Activated naive CD4-positive, alpha-beta T cell treated with anti-CD3 and anti-CD28 coated beads, Interleukin-2, amount 50 U/mL, for 72 hours (primary cell): ENCODE measurements at places on chromosomes 4 and X. TPM values are rescaled to one million over a fixed set of nuclear protein-coding genes. Genes with fewer than 3 reads are reported as not detected.
A peak's percentile ranks its signal among the peaks of the same experiment; 100 is the strongest.

- DNase-seq: no peak
Observed at GRCh38 chr4:171651071-171651470, 162.1 kb upstream of the GALNTL6 start.

- DNase-seq: no peak
Observed at GRCh38 chrX:106284431-106285025, 116.4 kb downstream of the PWWP3B start.

DNA sequence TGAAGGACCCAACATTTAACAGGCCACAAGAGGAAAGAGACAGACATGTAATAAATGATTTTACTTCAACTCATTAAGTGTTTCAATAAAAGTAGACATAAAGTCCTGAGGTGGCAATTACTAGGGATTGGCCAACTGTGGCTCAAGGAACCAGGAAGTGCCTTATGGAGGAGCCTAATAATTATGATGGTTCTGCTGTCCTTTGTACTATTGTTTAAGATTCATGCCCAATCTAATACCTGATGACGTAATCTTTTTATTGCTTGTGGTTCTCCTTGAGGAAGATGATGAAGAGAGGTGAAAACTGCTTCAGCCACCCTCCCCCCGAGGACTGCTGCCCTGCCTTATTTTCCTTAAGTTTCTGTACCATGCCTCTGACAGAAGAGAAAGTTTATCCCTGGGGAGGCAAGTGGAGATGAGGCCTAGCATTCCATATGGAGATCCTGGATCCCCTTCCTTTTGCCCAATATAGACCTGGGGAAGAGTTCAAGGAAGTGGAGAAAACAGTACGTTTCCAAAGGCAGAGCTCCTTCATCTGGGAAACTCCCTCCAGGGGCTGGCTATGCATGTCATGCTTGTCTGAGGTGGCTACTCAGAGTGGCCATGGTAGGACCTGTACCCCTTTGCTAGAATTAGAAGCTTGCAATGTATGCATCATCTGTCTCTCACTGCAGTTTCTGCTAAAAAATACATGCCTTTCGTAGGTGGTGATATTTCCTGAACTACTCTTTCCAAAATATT, 56.8 kb upstream of the FAT1 start:
- no peak for DNase-seq

RAB39B gene
- total RNA-seq: 13.4 TPM

GRCh38 chrX:9619581-9619980, 146.1 kb downstream of the GPR143 start:
- no peak for DNase-seq

- no peak for DNase-seq
Observed at GRCh38 chr4:159946983-159947615, 844.2 kb downstream of the RAPGEF2 start.

GRCh38 chr4:602559-602942, 22.8 kb upstream of the PDE6B start:
- DNase-seq: peak; percentile 63

DNA sequence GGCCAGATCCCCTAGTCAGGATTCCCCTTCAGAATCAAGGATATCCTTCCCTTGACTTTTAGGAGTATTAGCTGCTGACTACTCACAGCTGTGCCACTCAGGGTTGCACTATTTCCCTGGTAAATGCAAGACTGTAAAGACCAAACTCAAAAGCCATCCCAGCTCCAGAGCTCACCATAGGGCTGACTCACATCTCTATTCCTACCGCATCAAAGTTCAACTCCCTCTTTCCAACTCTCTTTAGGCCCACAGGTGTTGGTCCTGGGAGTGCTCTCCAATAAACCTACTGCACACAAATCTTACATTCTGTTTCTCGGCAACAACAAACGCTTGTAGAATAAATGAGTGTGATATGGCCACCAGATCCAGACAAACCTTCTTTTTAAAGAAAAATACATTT, 109.6 kb downstream of the PPP3CA start:
- no peak for DNase-seq

SPANXC gene
- total RNA-seq: not detected

- DNase-seq: no peak
Observed at GRCh38 chr4:10753856-10754402, 69.4 kb upstream of the CLNK start.

GRCh38 chr4:2934813-2935761, 28.1 kb downstream of the NOP14 start:
- peak; percentile 95 for DNase-seq

DNA sequence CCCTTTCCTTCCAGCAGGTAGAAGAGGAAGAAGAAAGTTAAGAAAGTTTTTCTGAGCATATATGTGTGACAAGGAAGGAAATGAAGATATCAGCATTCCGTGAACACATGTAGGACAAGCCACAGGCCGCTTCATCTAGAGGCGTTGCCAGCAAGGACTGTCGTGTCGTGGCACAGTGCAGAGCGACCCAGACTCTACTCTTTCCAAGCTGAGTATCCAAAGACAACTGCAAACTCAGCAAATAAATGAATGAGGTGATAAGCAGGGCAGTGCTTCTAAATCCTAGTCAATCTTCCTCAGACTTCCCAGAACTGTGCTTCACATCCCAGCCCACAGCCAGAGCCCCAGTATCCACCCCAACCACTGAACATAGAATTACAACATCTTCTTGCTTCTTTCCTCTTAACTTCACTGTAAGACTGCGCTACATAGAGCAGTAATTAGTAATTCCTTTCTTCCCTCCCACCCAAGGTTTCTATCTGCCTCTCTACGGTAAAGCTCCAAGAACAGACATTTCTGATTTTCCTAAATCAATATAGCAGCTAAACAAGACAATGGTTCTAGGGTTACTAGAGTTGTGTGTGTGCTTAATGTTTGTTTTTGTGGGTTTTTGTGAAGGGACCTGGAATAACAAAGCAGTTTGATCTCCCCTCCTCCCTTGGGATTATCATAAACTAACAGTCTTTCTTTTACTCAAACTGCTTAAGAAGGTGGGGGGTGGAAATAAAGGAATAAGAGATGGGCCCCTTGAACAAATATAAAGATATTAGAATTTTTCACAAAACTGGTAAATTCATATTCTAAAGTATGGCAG, 71.6 kb downstream of the PAPSS1 start:
- DNase-seq: no peak

GRCh38 chr4:42708625-42709024, 51.7 kb upstream of the ATP8A1 start:
- DNase-seq: no peak

GRCh38 chrX:3962511-3963311, 249.3 kb upstream of the PRKX start:
- DNase-seq: no peak

DNA sequence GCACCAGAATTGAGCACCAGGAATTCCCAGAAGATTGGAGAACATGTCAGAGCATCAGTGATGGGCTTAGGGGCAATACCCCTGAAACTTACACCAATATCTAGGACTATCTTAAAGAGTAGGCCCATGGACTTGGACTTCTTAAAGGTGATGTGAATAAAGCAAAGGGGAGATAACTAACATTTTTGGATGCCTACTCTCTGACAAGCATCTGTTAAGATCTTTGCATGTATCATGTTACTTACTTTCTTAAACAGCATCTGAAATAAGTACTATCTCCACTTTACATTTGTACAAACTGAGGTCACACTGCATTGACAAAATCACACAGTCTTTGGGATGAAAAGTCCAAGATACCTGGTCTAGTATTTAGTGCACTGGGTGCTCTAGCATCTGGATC, 258.6 kb upstream of the ARSJ start:
- no peak for DNase-seq

DNA sequence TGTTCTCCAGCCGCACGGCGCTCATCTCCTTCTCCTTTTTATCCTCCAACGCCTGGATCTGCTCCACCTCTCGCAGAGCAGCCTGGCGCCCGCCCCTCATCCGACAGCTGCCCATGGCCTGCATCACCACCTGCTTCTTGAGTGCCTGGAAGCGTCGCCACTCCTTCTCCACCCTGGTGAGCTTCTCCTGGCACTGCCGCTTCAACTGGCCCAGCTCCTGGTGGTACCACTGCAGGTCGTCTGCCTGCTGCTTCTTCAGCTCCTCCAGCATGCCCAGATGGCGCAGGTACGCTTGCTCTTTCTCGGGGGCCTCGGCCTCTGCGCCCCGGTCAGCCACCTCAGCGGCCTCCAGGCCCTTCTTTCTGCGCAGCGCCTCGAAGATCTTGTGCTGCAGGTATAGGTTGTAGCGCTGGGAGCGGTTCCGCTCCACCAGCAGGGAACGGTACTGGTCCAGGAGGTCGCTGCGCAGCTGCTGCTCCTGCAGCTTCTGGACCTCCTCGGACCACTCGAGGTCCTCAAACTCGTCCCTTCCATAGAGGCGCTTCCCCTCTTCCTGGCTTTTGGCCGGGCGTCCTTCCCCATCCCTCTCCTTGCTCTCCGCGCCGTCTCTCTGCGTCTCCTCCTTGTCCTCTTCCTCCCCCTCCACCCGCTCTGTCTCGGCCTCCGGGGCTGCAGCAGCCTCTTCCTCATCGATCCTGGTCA, 1.2 kb upstream of the TADA2B start:
- DNase-seq: no peak

DNA sequence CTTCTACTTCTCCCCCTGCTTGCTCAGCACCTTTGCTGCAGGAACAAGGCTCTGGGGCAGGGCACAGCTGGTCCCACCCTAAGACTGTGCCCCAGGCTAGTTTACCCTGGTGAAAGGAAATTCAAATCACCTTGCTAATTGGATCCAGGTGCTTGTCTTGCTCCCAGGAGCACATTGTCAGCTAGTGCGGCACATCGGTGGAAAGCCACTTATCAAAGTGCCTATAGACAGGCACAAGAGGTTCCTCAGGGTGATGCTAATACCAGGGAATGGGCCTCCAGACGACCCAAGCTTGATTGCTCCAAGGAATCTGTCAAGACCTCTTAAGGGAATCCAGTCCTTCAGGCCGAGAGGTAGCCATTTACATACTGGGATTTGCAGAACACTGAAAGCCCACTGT, 64.5 kb upstream of the PRPS1 start:
- DNase-seq: no peak

NEXMIF gene
- 1.5 TPM for total RNA-seq

DNA sequence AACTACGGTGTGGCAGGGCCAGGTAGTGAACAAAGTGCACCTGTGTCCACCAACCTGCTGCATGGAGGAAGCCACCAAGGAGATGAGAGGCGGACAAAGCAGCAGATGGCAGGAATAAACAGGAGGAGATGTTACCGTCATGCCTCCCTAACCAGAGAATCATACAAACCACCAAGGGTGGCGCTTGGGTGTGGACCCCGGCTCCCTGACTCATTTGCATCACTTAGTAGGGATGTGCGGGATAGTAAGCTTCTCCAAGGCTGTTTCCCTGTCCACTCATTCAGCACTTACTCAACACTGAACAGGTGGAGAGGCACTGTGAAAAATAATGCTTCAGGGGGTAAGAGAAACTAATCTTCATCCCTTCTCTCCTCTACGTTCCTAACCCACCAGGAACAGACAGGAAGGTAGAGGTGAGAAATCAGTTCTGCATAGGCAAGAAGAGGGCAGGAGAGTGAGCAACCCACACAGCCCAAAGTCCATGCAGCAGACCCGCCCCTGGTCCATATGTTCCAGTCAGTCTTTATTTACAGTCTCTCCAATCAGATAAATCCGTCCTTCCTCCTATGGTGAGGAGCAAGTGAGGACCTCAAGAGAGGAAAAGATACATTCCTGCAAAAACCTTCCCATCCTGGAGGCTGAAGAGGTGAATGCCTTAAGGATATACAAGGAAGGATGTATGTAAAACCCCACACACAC, 34.0 kb downstream of the QDPR start:
- no peak for DNase-seq

DMRTC1 gene
- total RNA-seq: not detected

DNA sequence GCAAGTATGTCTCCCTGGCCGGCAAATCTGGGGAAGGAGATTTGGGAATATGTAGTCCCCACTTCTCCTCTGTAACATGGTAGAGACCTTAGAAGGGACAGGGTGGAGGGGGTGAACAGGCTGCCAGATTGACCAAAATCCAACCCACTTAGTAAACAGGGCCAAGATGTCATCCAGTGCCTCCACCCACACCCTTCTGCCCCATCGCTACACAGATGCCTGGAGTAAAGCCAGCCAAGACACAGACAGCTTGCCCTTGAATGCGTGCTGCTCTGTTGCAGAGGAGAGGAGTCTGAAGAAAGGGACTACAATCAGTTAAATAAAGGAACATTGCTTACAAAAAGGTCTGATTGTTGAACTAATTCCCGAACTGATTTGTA, 160.1 kb upstream of the LDB2 start:
- no peak for DNase-seq

- DNase-seq: no peak
Observed at GRCh38 chrX:31590581-31591114, 518.8 kb upstream of the FTHL17 start.

DNA sequence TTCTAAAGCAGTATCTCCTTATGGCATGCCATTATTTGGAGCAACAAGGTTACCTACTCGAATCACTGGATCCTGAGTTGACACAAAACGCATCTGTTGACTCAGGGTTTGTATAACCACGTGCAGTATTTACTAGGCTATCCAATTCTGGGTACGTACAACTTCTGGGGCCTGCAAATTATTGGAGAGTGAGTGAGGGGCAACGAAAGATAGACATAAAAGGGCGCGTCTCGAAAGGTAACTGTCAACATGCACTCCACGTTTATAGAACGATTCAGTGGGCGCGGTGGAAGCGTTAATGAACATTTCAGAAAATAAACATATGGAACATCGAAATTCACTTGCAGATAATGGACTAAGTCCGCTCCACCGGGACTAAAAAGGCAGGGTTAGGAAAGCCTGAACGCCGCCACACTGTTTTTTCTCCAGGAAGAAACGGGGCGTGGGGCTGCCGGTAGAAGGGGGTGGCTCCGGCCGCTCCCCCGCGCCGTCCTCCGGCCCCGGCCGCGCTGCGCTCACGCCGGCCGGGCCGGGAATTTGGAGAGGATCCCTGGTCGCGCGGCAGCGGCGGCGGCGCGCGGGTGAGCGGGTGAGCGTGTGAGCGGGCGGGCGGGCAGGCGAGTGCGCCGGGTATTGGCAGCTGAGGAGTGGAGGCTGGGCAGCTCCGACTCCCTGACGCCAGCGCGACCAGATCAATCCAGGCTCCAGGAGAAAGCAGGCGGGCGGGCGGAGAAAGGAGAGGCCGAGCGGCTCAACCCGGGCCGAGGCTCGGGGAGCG, at the start of gene SMAD1:
Gene SMAD1, plus strand, starts transcription at position 690 of the 778 bp plus-strand sequence. CDS start 32,761 bp downstream, outside the sequence.
- peak; percentile 24 for DNase-seq

TDO2 gene
- not detected for total RNA-seq

DGKK gene
- not detected for total RNA-seq

- DNase-seq: no peak
Observed at GRCh38 chr4:141802333-141802732, 165.9 kb downstream of the IL15 start.

RAB33A gene
- 34.8 TPM for total RNA-seq

PCDH11X gene
- not detected for total RNA-seq

VCX3B gene
- not detected for total RNA-seq

- no peak for DNase-seq
Observed at GRCh38 chr4:140256941-140257340, 103.0 kb upstream of the MAML3 start.

MAMLD1 gene
- 2.7 TPM for total RNA-seq

DNA sequence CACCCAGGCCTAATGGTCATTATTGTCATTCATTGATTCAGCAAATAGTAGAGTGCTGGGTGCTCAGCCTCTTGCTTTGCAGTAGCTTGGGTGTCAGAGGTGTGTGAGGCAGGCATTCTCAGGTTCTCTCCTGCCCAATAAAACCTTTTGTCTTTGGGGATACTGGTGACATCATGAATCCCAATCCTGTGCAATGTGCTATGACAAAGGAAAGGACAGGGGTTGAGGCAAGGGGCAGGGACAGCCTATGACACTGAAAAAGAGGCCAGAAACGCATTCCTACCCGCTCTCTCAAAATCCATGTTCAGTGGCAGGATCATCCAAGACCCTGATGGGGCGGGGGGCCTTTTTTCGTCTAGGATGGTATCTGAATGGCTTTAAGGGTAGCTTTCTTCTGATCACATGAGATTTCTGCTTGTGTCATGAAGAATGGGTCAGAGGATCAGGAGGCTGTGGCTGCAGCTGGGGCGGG, 1.5 kb upstream of the FAM193A start:
- DNase-seq: no peak
